Stimulated activated CD8-positive, alpha-beta memory T cell treated with anti-CD3 and anti-CD28 coated beads, Interleukin-7, amount 100 ng/mL, for 48 hours (primary cell): ENCODE measurements at places on chromosomes 2 and 18.

DNA sequence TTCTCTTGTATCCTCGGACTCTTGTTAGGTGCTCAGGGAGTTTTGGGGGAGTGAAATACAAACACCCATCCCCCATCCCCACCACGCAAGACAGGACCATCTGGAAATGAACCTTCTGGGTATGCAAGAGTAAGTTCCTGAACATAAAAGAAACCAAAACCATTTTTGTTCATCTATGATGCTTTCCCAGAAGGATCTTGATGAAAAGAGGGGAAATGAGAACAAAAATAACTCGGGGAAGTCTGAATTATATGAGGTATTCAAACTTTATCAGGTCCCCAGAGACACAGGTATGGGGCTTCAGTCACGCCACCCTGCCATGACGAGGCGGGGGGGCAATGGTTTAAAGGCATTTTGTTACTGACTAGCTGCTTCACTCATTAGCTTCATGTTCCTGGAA is 68.6 kb upstream of the DNMT3A start:
- DNase-seq: no peak

DNA sequence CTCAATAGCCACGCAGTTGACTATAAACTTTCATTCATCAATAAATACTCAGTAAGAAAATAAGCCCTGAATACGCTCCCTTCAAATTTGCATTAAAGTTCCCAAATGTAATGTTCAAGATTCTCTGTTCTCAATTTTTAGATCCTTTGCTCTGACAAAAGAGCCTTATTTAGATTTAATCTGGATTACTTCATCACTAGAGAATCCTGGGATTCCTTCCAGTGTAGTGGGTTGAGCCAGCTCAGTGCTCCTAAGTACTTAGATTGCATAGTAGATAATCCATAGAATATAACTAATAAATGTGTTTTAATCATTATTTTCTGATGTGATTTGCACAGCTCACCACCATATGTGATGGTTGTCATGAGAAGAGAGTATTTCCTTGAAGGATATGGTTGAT is 1286.2 kb downstream of the SUCLG1 start:
- DNase-seq: no peak

DNA sequence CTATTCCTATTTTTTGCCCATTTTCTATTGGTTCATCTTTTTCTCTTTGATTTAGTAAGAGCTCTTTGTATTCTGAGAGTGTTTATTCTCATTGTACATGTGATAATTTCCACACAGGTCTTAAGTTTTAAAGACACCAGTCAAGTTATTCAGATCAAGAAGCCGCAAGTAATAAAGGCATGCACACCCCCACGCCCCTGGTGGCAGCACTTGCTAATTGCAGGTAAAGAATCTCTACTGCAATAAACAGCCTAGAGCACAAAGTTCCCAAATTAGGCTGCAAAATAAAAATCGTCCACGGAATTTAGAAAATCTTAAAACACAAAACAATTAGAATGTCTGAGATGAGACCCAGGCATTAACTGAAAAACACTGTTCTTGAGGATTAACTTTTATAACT is 45.2 kb downstream of the ST3GAL5 start:
- DNase-seq: no peak

- DNase-seq: no peak
These were observed 856.4 kb downstream of the RNF144A start for GRCh38 chr2:7773362-7774360.

DNA sequence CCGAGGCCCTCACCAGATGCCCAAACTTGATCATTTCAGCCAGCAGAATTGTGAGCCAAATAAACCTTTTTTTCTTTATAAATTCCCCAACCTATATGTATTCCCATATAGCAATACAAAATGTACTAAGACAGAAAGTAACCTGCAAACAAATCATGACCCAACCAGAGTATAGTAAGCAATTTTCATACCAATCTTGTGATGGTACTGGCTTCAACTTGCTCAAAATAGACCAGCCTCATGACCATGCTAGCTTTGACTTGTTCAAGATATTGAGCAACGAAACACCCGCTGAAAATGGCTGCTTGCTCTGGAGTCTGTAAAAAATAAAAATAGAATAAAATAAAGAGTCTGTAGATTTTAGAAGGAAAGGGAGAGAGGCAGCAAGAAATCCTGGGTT is 97.6 kb downstream of the C1D start:
- DNase-seq: no peak

DNA sequence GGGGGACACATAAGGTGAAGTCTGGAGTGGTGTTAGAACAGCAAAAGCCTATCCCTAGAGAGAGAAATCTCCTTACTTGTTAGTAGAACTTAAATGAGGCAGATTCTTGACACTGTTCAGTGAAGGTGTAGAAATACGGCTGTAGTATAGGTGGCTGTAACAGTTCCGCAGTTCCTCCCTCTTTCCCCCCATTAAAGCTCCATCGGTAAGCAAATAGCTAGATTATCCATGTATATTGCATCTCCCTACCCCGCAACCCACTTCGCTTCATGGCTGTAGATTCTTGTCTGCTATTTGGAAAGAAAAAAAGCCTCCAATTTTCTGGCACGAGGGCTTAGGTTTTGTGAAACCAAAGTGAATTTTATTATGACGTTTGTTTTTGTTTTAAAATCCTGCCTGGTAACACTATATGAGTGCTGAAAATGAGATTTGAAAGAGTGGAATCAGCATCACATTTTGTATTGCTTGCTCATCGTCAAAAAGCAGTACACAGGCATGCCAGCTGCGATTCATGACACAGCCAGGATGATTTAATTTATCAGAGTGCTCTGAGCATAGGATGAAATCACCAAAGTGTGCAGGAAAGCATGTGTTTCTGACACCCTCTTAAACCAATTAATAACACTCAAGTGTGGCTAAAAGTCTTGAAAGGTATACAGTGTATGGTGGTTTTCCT is 1.4 kb downstream of the FAM171B start:
- DNase-seq: no peak

DNA sequence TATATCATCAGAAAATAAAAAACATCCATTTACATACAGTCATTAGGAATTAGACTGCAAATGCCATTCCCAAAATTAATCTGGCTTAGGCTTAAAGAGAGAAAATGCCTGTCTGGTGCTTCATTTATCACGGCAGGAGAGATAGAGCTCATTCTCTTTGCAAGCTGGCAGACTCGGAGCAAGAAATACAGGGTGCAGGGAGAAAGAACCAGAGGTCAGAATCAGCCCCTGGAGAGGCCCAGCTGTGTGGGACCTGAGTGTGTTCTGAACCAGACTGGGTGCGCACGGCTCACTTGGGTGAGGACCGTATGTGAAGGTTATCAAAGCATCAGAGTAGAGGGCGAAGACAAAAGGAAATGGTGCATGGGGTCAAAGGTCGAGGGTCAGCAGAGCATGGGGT is 227.8 kb downstream of the ACKR3 start:
- DNase-seq: no peak

DNA sequence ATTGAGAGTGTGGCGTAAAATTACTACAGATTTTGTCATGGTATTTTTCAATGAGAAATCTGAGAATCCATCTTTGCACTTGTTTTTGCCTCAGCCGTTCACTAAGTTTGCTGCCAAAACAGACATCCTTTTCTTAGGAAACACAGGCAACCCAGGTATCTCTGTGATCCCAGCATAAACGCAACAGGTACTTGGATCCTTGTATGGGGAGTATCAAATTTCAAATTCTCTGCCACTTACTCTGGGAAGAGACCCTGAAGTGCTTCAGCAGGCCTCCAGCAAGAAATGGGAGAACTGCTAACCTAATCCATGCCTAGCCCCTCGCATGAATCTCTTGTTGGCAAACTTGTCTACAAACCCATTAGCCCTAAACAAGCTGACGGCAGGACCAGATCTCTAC is 83.1 kb downstream of the BCL11A start:
- DNase-seq: no peak

GRCh38 chr18:37222999-37223378 is 342.6 kb downstream of the CELF4 start:
- DNase-seq: no peak

DNA sequence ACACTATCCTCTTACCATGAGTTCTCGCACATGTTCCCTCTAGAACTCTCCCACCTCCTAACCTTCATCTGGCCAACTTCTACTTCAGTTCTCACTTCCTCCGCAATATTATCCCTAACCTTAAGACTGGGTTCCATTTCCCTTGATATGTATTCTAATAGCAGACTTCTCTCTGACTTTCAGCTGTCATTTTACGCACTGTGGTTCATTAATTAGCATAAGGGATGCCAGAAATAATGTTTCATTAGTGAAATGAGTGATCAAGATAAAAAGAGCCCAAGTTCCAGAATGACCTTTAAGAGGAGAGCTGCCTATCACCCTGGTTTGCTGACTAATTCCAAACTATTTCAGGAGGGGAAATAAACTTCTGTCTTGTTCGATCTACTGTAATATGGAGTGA is 108.6 kb upstream of the CCDC150 start:
- DNase-seq: no peak

DNA sequence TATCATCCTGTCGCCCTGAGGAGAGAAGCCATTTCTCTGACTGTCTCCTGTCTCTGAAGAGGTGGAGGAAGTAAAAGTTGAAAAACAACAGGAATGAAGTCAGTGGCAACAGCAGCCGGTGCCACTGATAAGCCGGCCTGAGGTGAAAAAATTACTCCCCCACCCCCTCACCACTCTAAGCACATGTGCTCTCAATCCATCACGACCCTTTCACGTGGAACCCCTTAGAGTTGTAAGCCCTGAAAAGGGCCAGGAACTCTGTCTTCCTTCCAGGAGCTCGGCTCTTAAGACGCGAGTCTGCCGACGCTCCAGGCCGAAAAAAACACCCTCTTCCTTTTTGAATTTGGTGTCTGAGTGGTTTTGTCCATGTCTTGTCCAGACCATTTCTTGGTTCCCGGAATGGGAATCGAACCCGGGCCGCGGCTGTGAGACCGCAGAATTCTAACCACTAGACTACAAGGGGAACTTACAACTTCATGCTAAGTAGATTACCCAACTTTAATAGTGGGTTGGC is 40.7 kb upstream of the TRIM43 start:
- DNase-seq: no peak

DNA sequence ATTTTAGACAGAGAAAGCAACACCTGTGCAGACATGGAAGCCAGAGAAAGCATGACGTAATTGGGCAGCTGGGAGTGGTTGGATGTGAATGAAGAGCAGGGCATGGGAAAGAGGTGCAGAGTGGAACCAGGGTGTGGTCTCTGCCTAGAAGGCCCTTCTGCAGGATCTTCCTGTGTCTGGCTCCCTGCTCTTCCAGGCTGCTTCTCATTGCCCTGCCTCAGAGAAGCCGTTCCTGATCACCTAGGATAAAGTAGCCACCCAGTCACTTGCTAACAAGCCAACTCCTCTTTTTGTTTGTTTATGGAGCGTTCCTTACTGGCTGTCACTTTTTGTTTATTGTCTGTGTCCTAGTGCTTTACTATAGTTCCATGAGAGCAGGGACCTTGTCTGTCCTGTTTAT is 28.5 kb downstream of the GALNT1 start:
- no peak for DNase-seq

- DNase-seq: no peak
These were observed 165.4 kb downstream of the RBM43 start for GRCh38 chr2:151096235-151096634.

- no peak for DNase-seq
These were observed 234.5 kb downstream of the RBM43 start for GRCh38 chr2:151027151-151027550.

- DNase-seq: no peak
These were observed 25.8 kb downstream of the AAK1 start for GRCh38 chr2:69617744-69618143.

- DNase-seq: no peak
These were observed 68.8 kb downstream of the EMX1 start for GRCh38 chr2:72985891-72986683.

DNA sequence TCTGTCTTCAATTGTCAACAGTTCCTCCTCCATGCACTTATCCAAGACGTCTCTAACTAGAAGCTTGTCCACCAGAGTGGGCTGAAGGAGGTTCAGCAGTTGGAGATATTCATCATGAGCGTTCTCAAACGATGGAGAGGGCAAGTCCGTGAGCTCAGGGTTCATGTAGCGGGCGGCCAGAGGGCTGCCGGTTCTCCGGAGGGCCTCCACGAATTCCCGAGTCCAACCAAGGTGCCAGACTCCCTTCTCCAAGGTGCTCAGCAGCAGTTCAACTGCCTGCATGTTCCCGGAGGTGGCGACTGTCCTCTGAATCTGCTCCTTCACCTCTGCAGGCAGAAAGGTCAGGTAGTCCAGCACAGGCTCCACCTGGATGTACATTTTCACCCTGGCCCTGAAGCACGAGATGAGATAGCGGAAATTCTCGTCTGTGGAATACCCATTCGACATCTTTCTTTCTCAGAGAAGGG is 590 bp downstream of the IFIH1 start:
- DNase-seq: no peak

GRCh38 chr2:20687260-20687832 is 20.4 kb downstream of the GDF7 start:
- no peak for DNase-seq

DNA sequence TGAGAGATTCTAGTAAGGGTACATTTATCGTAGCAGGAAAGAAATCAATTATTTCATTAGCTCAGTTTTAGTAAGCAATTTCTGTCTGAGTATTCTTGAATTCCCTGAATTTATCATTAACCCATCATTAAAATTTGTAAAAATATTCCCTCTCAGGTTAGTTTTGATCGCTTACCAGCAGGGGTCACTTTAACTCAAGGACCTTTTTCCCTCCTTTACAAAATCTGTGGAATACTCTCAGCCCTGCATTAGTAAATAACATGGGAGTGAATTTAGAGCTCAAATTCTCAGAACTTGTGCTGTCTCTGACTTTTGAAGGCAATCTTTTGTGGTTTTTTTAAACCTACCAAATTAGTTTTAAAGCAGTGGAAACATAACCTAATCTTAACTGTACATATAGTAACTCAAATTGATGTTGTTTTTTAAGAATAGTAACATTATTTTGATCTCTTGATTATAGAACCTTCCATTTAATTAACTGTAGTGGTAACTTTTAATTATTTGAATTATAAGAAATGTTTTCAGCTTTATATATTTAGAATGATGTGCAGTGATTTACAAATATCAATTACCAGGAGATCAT is 97.2 kb downstream of the AGPS start:
- no peak for DNase-seq

DNA sequence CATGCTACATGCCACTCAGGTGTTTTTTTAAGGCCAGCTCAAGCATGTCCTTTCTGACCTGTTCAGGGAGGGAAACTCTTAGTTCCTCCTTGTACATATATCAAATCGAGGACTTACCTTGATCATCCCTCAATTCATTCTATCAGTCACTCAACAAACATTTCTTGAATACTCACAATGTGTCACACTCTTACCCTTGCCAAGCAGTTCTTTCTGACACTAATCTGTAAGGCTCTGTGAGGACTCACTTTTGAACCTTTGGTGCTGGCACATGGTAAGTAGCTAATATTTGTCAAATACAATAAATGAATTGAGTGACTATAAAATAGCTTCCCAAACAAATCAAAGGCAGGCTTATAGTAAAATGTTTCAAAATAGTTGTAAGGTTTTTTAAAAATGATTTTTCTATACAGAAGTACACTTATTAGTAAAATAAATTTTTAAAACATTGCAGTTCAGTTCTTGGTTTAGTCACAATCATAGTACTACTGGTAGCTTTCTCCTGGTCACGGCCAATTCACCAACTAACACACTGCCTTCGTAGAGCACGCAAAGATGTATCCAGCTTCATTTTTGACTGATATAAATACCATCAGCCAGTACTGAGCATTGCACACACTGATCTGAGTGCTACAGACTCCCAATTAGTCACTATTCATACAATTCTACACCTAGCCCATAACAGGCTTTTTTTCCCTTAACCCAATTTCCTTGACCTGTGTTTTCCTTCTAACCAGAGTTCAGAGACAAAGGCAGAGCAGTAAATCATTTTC is 50.9 kb downstream of the ZEB2 start:
- DNase-seq: no peak

- DNase-seq: no peak
These were observed 13.3 kb upstream of the PXDN start for GRCh38 chr2:1757567-1757966.

GRCh38 chr18:63299837-63300745 is 19.5 kb downstream of the BCL2 start:
- DNase-seq: no peak
